ENCODE measurements at places on chromosomes 4 and X.

GRCh38 chrX:50617183-50617582, 146.6 kb upstream of the DGKK start:
- no peak for DNase-seq

DNA sequence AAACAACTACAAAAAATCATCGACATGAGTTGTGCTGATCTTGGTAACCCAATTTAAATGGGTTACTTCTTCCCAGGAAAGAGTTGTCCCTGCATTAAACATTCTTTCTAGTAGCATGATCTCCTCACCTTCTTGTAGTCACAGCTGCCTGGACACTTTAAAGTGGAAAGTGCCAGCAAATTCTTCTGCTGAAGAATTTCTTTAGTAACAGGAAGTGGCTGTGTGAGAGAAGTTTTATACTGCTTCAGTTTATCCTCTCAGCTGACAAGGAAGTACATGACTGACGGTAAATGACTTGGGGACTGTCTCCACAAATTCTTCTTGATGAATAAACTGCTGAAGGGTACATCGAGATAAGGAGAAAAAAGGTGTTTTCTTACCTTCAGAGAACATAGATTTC, 18.2 kb upstream of the TNIP3 start:
- no peak for DNase-seq

DNA sequence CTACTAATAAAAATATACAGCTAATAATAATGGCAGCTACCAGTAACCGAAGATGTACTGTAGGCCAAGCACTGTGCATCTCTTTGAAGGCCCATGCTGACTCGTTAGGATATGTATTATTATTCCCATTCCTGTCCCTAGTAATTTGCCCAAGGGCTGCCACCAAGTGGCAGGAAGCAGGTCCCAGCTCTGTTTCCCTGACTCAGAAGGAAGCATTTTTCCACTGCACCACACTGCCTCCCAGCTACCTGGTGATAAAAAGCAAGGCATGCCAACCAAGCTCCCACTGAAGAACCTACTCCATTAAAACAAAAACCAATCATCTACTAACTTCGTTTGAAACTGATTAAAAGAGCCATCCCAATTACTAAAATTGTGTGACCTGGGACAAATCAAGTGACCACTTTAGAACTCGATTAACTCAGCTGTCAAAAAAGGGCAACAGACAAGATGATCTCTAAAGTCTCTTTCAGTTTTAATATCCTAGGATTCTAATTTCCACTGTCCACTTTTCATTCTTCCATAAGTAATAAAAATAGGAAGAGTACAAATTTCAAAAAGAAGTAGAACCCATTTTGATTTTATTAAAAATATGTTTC, 24.3 kb upstream of the PGM2 start:
- DNase-seq, result no peak

DNA sequence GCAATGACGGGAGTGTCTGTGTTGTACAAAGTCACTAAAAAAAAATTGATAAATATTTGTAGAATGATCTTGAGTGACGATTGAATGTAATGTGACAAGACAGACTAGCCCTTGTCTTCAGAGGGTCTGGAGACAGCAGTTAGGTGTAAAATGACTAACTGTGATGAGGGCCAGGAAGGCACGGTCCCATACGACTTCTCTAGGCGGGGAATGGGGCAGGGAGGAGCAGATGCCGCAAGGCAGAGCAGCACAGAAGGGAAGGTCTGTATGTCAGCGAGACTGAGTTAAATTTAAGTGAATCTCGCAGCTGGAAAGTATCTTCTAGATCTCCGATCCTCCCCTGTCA, 405 bp downstream of the CENPE start:
- DNase-seq, result no peak

DNA sequence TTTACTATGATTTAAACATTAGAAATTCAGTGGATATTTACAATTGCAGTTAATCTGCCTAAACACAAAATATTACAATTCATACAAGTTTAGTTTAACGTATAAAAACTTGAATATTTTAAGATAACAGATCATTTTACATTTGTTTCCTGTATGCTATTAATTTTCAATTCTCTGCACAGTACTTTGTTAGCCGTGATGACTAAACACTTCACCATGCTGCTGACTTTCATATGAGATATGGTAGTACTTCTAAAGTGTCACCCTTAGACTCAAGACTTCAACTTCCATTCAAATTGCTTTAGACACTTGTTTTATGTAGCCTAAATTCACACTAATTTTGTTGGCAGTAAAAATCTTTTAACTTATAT, 1646.4 kb upstream of the ADGRL3 start:
- no peak for DNase-seq

DNA sequence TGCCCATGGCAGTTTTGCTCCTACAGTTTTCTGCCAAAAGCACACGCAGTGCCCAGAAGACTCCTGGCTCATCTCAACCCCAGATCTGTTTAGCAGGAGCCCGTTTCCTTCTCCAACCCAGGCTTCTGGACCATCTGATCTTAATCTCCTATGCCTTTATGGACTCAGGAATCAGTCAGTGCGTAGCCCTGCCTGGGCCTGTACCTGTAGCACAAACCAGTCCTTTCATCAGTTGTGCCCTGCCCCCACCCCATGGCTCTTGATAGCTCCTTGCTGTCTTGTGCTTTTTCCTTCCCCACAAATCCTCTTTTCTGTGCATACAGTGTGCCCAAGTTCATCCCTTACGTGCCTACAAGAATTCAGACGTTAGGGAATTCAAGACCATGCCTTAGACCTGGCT, 1.5 kb downstream of the ZNF718 start:
- no peak for DNase-seq

GRCh38 chrX:31036895-31037294, 34.9 kb downstream of the FTHL17 start:
- no peak for DNase-seq

DNA sequence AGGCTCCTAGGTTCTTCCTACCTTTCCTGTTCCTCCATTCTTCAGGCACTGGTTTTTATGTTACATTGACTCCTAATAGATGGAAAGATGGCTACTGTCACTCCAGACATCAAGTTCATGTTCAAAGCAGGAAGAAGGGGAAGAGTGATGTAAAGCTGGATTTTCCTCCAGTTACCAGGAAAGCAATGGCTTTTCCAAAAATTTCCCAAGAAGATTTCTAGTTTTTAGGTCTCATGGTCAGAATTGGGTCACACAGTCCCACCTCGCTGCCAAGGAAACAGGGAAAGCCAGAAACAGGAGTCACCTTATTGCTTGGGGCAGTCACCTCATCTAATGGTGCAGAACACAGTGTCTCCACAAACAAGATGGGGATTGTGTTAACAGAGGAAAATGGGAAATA, 21.5 kb downstream of the RXFP1 start:
- no peak for DNase-seq

GRCh38 chrX:80174925-80175574, 160.5 kb downstream of the TBX22 start:
- peak; percentile 51 for DNase-seq

GRCh38 chr4:67700116-67700737, 728 bp downstream of the UBA6 start:
- no peak for DNase-seq

DNA sequence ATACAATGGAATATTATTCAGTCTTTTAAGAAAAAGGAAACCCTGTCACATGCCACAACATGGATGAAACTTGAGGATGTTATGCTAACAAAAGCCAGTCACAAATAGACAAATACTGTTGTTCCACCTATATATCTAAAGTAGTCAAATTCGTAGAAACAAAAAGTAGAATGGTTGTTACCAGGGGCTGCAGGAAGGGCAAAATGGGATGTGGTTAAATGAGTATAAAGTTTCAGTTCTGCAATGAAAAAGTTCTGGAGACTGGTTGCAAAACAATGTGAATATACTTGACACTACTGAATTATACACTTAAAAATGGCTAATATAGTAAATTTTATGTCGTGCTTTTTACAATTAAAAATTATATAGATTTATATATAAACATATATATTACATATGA, 12.2 kb downstream of the SPOCK3 start:
- DNase-seq, result no peak

DNA sequence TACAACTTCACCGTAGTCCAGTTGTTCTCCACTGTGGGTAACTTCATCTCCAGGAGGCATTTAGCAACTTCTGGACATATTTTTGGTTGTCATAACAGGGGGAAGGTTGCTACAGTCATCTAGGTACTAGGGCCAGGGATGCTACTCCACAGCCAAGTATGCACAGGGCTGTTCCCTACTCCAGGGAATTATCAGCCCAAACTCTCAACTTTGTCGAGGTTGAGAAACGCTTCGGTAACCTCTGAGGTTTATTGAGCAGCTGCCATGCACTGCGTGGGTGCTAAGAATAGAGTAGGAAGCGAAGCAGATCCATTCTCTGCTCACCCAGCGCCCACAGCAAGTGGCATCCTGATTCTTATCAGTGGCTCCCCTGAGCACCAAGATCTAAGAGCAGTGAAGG, 8.2 kb downstream of the FGFBP1 start:
- DNase-seq, result no peak

DNA sequence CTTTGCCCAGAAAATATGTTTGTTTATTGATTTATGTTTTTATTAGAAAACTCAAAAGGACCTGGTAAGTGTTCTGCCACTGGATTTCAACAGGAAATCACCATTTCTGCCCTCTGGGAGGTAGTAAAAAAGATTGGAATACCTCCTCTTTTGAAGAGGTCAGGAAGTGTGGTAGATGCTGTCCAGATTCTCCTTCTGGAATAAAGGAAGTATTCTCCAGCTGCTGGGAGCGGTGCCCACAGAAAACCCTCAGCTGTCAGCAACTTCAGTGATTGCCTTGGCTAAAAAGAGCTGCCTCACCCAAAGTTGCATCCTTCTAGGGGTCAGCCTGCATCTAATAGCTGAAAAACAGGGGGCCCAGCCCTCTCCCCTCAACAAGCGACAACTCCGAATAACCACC, 13.8 kb upstream of the ZNF674 start:
- DNase-seq, result no peak

- no peak for DNase-seq
Observed at GRCh38 chr4:40183615-40184411, 13.0 kb upstream of the RHOH start.

GRCh38 chrX:86237482-86237881, 89.2 kb downstream of the DACH2 start:
- no peak for DNase-seq

DNA sequence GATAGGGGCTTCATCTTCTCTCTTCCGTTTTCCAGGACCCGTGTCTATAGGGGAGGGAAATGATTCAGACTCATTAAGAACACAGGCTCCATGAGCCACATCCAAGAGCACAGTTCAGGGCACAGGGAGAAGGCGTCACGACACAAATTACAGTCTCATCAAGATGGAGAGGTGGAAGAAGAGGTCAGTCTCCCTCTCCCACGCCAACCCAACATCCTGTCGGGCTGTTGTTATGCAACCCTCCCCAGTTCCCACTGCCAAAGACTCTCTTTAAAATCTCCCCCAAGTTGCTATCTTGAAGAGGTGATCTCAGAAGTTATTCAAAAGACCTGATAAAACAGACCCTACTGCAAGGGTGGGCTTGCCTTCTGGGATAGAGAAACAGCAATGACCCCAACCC, 12.6 kb downstream of the ZMYM3 start:
- no peak for DNase-seq

GRCh38 chr4:155367608-155368007, 9.2 kb downstream of the MAP9 start:
- no peak for DNase-seq

DNA sequence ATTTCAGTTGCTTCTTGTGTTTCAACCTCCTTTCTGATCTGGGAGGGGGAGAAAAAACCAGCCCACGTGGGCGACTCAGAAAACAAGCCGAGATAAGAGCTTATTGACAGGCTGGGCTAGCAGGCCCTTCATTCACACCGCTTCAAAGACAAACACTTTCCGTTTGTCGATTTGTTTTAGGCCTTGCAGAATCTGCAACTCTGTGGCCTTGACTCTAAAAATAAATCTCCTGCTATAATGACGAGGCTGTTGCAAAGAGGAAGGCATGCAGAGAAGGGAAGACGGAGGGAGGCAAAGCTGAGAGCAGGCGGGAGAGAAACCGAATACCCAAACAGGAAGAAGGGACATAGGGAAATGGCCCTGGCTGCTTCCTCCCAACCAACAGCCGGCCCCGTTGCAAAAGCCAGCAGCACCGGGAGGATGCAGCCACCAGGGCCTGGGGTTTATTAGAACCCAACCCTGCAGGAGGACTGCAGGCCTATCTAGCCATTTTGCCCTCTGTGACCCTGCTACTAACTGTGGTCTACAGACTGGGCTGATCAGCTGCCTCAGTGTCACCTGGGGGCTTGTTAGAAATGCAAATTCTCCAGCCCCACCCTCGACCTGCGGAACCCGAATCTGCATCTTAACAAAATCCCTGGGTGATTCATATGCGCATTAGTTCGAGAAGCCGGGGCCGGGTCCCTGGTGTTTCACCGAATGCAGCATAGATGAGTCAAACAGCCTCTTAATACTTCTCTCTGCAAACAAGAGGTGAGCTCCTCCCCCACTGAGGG, 325.5 kb downstream of the BCOR start:
- DNase-seq, result no peak

GRCh38 chr4:7750523-7750922, 189.1 kb downstream of the AFAP1 start:
- no peak for DNase-seq

GRCh38 chr4:140102421-140102820, 51.6 kb downstream of the MAML3 start:
- no peak for DNase-seq

DNA sequence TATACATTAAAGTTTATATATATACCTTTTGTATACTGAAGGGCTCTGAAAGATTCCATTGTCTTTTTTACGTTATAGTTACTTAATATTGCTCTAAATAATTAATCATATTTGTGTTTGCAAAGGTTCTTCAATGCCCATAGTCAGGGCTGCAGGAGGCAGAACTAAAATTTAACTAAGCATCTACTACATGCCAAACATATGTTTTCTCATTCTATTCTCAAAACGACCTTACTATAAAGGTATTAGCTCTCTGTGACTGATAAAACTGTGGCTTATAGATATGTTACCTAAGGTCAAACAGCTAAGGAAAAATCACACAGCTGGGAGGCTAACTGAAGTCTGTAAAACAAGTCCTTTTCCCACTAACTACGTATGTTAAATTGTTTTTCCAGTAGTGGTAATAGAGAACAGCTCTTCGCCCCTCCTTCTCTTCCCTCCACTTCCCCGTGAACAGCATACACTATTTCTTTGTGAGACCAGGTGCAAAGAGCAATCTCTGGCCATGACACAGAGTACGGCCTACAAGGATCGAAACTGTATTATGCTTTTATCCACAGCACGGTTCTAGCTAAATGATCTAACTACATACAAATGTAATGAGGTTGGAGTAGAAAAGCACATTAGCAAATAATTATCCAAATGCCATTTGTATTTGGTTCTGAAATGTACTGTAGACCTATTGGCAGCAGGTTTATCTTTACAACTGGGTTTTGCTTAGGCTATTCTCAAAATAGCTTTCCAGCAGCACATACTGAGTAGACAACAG, 1.7 kb downstream of the CNOT6L start:
- no peak for DNase-seq

- DNase-seq, result no peak
Observed at GRCh38 chr4:184664445-184665210, 15.1 kb downstream of the PRIMPOL start.

All from thoracic aorta (tissue), 2 donors.